ENCODE measurements at places on chromosomes 7 and 10. TPM values are rescaled to one million over a fixed set of nuclear protein-coding genes. Genes with fewer than 3 reads are reported as not detected.

The AS3MT gene
- total RNA-seq = 13.7 TPM

The MARCHF5 gene
- 15.9 TPM for total RNA-seq

The HOXA5 gene
- 0.66 TPM for total RNA-seq

The AP5Z1 gene
- total RNA-seq = 34.8 TPM

The WNT8B gene
- total RNA-seq = not detected

The HERPUD2 gene
- total RNA-seq = 16.6 TPM

The AOAH gene
- total RNA-seq = not detected

The TMEM213 gene
- not detected for total RNA-seq

The CXCL12 gene
- 16.2 TPM for total RNA-seq

The SKIDA1 gene
- 1.1 TPM for total RNA-seq

The TAS2R41 gene
- total RNA-seq = not detected

The HOXA9 gene
- total RNA-seq = 8.6 TPM

The PDSS1 gene
- total RNA-seq = 10.5 TPM

The SP4 gene
- total RNA-seq = 5.1 TPM

The CUBN gene
- 0.87 TPM for total RNA-seq

The CPA2 gene
- not detected for total RNA-seq

The C10orf53 gene
- under 0.01 TPM for total RNA-seq

The CLCN1 gene
- total RNA-seq = not detected

The NXPH1 gene
- total RNA-seq = not detected

The AKR1C4 gene
- total RNA-seq = not detected

The GIMAP2 gene
- total RNA-seq = 2.9 TPM

The SFTPA2 gene
- total RNA-seq = not detected

The NCF1 gene
- not detected for total RNA-seq

The GJD4 gene
- total RNA-seq = not detected

The HERC4 gene
- 146 TPM for total RNA-seq

The BTBD16 gene
- total RNA-seq = not detected

The NPFFR1 gene
- total RNA-seq = not detected

The SDK1 gene
- total RNA-seq = 10.1 TPM

The CYP51A1 gene
- 516 TPM for total RNA-seq

The VSIR gene
- total RNA-seq = 10.1 TPM

The HOXA10 gene
- total RNA-seq = 12.6 TPM

The TCERG1L gene
- not detected for total RNA-seq

The SFRP4 gene
- total RNA-seq = 3.2 TPM

The YWHAG gene
- 81.5 TPM for total RNA-seq

The GRM8 gene
- not detected for total RNA-seq

The LRGUK gene
- total RNA-seq = 0.12 TPM

The FOXP2 gene
- total RNA-seq = 6.6 TPM

The FUOM gene
- total RNA-seq = 9.5 TPM

The ZNF735 gene
- total RNA-seq = not detected

The NEBL gene
- total RNA-seq = 0.22 TPM

The COA1 gene
- total RNA-seq = 50.2 TPM

The CACNA2D1 gene
- 61.6 TPM for total RNA-seq

The BLOC1S2 gene
- 47.4 TPM for total RNA-seq

The ZWINT gene
- total RNA-seq = 25.2 TPM

The NODAL gene
- not detected for total RNA-seq

The PRSS37 gene
- total RNA-seq = not detected

The HTR7 gene
- 1.1 TPM for total RNA-seq

The FAM221A gene
- 2.0 TPM for total RNA-seq

The MMP21 gene
- total RNA-seq = under 0.01 TPM

The TMEM273 gene
- not detected for total RNA-seq

The MTPN gene
- 150 TPM for total RNA-seq

The ANXA11 gene
- 54.7 TPM for total RNA-seq
